Central memory CD8-positive, alpha-beta T cell (primary cell): ENCODE measurements at places on chromosomes 2 and 18.
A peak's percentile ranks its signal among the peaks of the same experiment; 100 is the strongest.

DNA sequence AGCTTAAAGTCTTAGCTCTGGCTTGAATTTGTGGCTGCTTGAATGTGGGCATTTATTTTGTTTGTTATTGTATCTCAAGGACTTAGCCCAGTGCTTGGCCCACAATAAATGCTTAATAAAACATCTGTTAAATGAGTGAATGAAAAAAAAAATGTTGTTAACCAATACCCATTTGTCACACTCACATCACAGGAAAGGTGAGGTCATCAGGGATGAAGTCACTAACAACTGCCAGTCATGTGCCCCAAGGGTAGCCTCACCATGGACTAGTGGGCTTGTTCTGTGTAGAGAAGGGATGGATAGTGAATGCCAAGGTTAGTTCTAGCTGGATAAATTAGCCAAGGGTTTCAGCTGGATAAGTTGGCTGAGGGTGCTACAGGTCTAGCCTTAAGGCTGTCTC lies 3.0 kb downstream of the NRBP1 start:
- H3K4me1 ChIP-seq: peaks cover 47% of the 10 kb centered on the region
- no peaks in the 10 kb centered on the region for H3K27me3 ChIP-seq
- H3K36me3 ChIP-seq: peaks cover 44% of the 10 kb centered on the region
- DNase-seq: no peak

DNA sequence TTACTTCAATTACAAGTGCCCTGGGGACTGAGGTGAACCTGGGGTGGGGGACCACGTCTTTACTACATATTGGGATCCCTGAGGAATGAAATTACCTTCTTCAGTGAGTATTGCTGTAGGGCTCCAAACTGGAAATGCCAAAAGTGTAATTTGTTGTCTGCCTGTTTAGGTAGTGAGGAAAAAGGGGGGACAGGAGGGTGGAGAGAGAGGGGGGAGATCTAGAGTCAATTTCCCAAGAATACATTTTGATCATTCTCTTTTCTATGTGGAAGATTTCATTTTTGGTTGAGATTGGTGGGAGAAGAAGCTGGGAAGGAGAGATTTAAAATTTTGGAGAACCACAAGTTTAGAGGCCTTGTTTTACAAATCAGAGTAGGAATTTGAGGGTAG lies 101.1 kb downstream of the SPTBN1 start:
- H3K4me1 ChIP-seq: peaks cover 43% of the 10 kb centered on the region
- peak overlapping the region; percentile 97 for H3K4me3 ChIP-seq
- peaks cover 20% of the 10 kb centered on the region for H3K36me3 ChIP-seq

GRCh38 chr2:155980941-155981560 lies 351.5 kb downstream of the NR4A2 start:
- no peaks in the 10 kb centered on the region for H3K4me1 ChIP-seq
- no peaks in the 10 kb centered on the region for H3K27me3 ChIP-seq
- H3K27ac ChIP-seq: no peak overlapping the region
- no peak for DNase-seq
- no peak overlapping the region for H3K4me3 ChIP-seq

- peaks cover 2% of the 10 kb centered on the region for H3K36me3 ChIP-seq
- no peaks in the 10 kb centered on the region for H3K4me1 ChIP-seq
- H3K27ac ChIP-seq: no peak overlapping the region
- H3K27me3 ChIP-seq: peaks cover 13% of the 10 kb centered on the region
These were observed 448.1 kb downstream of the TSN start for GRCh38 chr2:122203523-122203922.

DNA sequence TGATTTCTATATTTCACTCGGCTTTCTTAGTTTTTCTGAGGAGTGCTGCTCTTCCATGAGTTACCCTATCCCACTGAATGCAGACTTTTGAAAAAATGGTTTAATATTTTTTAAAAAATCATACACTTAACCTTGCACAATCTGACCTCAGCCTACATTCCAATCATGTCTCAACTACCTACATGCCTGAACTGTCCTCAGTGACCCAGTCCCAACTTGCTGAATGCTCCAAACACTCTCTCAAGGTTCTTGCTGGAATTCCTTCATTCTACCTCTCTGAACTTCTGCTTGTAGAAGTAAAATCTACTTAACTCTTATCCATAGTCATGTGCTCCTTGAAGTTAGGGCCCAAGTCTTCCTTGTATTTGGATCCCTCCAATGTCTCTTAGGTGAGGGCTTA lies 181.6 kb downstream of the XIRP2 start:
- H3K27ac ChIP-seq: no peak overlapping the region
- H3K4me3 ChIP-seq: no peak overlapping the region
- H3K36me3 ChIP-seq: no peaks in the 10 kb centered on the region
- no peaks in the 10 kb centered on the region for H3K4me1 ChIP-seq

GRCh38 chr2:190255676-190256075 lies 64.0 kb downstream of the HIBCH start:
- peaks cover 15% of the 10 kb centered on the region for H3K36me3 ChIP-seq
- DNase-seq: no peak
- H3K4me1 ChIP-seq: peaks cover 6% of the 10 kb centered on the region
- no peaks in the 10 kb centered on the region for H3K27me3 ChIP-seq
- no peak overlapping the region for H3K27ac ChIP-seq

GRCh38 chr2:46308629-46309028 lies 11.4 kb downstream of the EPAS1 start:
- DNase-seq: no peak
- no peak overlapping the region for H3K4me3 ChIP-seq
- H3K27ac ChIP-seq: no peak overlapping the region
- no peaks in the 10 kb centered on the region for H3K36me3 ChIP-seq

- peaks cover 10% of the 10 kb centered on the region for H3K36me3 ChIP-seq
- H3K4me1 ChIP-seq: peaks cover 33% of the 10 kb centered on the region
- DNase-seq: peak; percentile 39
- peak overlapping the region; percentile 85 for H3K4me3 ChIP-seq
- H3K27ac ChIP-seq: peak overlapping the region; percentile 66
- no peaks in the 10 kb centered on the region for H3K27me3 ChIP-seq
These were observed 1.4 kb downstream of the PHLPP1 start for GRCh38 chr18:62716619-62717168.

GRCh38 chr2:101306410-101306809 lies 2.1 kb downstream of the RNF149 start:
- H3K27ac ChIP-seq: peak overlapping the region; percentile 97
- H3K4me1 ChIP-seq: peaks cover 68% of the 10 kb centered on the region
- peak overlapping the region; percentile 93 for H3K4me3 ChIP-seq
- peaks cover 53% of the 10 kb centered on the region for H3K36me3 ChIP-seq
- no peak for DNase-seq

GRCh38 chr18:63511285-63511684 lies 30.9 kb upstream of the SERPINB12 start:
- no peak for DNase-seq
- no peaks in the 10 kb centered on the region for H3K36me3 ChIP-seq
- H3K27me3 ChIP-seq: peaks cover 67% of the 10 kb centered on the region
- no peaks in the 10 kb centered on the region for H3K4me1 ChIP-seq

- no peaks in the 10 kb centered on the region for H3K4me1 ChIP-seq
- no peak overlapping the region for H3K27ac ChIP-seq
- no peaks in the 10 kb centered on the region for H3K27me3 ChIP-seq
- H3K36me3 ChIP-seq: no peaks in the 10 kb centered on the region
These were observed 46.4 kb downstream of the TCF4 start for GRCh38 chr18:55541571-55541970.

DNA sequence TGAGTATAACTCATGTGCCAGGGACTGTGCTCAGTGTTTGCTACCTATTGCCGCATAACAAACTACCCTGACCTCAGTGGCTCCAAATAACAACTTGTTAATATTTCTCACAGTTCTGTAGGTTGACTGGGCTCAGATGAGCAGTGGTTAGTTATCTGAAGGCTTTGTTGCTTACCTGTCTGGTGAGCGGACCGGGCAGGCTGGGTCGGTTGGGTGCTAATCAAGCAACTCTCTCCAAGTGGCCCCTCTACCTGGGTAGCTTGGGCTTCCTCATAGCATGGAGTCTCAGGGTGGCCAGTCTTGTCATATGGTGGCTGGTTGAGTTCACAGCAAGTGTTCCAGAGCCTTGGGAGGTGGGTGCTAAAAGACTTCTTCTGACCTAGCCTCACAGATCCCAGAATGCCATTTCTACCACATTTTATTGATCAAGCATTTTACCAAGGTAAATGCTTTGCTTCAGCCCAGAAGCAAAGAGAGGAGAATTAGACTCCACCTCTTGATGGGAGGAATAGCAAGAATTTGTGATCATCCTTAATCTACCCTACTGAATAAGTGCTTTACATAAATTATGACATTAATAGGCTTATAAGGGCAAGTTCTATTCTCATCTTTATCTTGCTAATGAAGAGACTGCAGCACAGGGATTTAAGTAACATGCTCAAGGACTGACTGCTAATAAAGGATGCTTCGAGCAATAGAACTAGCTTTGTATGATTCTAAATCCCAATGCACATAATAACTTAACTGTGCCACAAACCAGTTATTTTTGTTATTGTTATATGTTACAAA lies 16.9 kb downstream of the RAB31 start:
- H3K4me1 ChIP-seq: no peaks in the 10 kb centered on the region
- H3K27me3 ChIP-seq: peaks cover 3% of the 10 kb centered on the region
- no peak overlapping the region for H3K27ac ChIP-seq
- no peak overlapping the region for H3K4me3 ChIP-seq
- DNase-seq: no peak
- H3K36me3 ChIP-seq: no peaks in the 10 kb centered on the region

- H3K36me3 ChIP-seq: no peaks in the 10 kb centered on the region
- no peaks in the 10 kb centered on the region for H3K4me1 ChIP-seq
- H3K27me3 ChIP-seq: no peaks in the 10 kb centered on the region
- H3K27ac ChIP-seq: no peak overlapping the region
- H3K4me3 ChIP-seq: no peak overlapping the region
These were observed 1599.2 kb upstream of the TMEFF2 start for GRCh38 chr2:193793914-193794313.

- H3K4me3 ChIP-seq: no peak overlapping the region
- no peaks in the 10 kb centered on the region for H3K27me3 ChIP-seq
- no peaks in the 10 kb centered on the region for H3K36me3 ChIP-seq
- H3K27ac ChIP-seq: no peak overlapping the region
- H3K4me1 ChIP-seq: no peaks in the 10 kb centered on the region
These were observed 643.0 kb upstream of the FAM98A start for GRCh38 chr2:34241905-34242762.

- H3K4me1 ChIP-seq: peaks cover 12% of the 10 kb centered on the region
- H3K27ac ChIP-seq: no peak overlapping the region
These were observed 30.3 kb upstream of the IL37 start for GRCh38 chr2:112880696-112881095.

DNA sequence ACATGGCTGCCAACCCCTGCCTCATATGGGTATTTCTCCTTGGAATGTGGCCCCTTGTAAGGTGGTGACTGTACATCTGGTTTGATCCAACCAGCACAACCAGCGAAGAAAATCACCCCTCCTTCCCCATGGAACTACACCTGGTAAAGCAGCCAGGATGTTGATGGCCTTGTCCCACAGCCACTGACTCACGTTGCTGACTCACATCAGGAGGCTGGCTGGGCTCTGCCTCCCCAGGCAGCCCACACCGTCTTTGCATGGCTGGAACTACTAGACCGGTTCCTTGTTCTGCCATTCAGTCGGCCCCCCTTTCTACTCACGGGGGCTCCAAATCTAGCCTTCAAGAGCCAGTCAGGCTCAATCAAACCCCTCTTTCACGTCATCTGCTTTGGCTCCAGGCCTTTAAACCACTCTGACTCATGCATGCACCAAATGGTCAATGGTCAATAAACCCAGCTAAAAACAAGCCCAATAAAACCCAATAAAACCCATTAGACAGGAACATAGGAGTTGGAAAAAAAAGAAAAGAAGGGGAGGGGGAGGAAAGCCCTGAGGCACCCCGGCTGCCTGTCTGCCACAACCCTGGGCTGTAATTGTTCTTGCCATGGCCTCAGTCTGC lies 114.8 kb downstream of the PLB1 start:
- no peak overlapping the region for H3K4me3 ChIP-seq
- DNase-seq: no peak
- no peaks in the 10 kb centered on the region for H3K4me1 ChIP-seq
- H3K27me3 ChIP-seq: peaks cover 11% of the 10 kb centered on the region
- H3K27ac ChIP-seq: no peak overlapping the region

DNA sequence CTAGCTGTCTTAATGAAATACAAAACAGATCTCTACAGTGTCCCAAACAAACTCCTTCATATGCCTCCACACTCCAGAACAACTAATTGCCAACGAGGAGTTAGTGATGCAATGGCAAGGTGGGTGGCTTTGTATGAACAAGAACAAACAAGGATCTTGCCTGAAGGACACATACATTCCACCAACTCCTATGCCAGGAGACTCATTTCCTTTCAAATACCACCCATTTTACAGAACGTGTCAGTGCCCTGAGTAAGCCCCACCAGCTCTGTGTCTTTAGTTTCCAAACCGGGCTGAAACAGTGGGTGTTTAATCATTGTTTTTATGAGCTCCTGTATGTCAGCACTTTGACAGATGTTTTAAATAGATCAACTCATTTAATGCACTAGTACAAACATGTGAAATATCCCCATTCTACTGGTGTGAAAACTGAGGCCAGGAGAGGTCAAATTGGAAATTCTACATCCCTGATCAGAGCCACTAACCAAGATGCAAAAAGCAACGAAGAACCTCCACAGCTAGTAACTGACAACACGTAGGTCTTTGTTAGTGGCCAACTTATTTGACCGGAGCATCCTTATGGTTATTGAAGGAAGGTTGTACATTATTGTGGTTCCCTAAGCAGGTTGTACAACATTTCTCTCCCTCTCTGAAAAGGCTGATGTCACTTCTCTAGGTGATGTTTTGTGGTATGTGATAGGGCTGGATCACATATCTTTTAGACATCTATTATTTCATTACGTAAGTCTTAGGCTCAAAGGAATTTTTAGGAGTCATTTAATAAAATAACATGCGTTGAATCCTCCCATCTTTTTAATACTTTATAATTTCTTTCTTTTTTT lies 534.9 kb upstream of the TNP1 start:
- peaks cover 9% of the 10 kb centered on the region for H3K4me1 ChIP-seq
- H3K4me3 ChIP-seq: no peak overlapping the region
- DNase-seq: no peak
- H3K36me3 ChIP-seq: no peaks in the 10 kb centered on the region
- H3K27me3 ChIP-seq: no peaks in the 10 kb centered on the region
- H3K27ac ChIP-seq: no peak overlapping the region

- no peak overlapping the region for H3K4me3 ChIP-seq
- no peaks in the 10 kb centered on the region for H3K27me3 ChIP-seq
- H3K36me3 ChIP-seq: no peaks in the 10 kb centered on the region
- H3K27ac ChIP-seq: no peak overlapping the region
- no peaks in the 10 kb centered on the region for H3K4me1 ChIP-seq
These were observed 20.8 kb downstream of the BAZ2B start for GRCh38 chr2:159595410-159596046.

- no peak overlapping the region for H3K27ac ChIP-seq
- DNase-seq: no peak
- no peak overlapping the region for H3K4me3 ChIP-seq
- no peaks in the 10 kb centered on the region for H3K4me1 ChIP-seq
These were observed 120.7 kb upstream of the PXDN start for GRCh38 chr2:1864981-1865421.

- no peaks in the 10 kb centered on the region for H3K4me1 ChIP-seq
- H3K36me3 ChIP-seq: no peaks in the 10 kb centered on the region
- no peak for DNase-seq
- no peak overlapping the region for H3K27ac ChIP-seq
- no peak overlapping the region for H3K4me3 ChIP-seq
These were observed 88.8 kb downstream of the GFPT1 start for GRCh38 chr2:69298261-69298660.

GRCh38 chr2:162490052-162490717 lies 146.3 kb downstream of the GCA start:
- H3K4me1 ChIP-seq: no peaks in the 10 kb centered on the region
- H3K36me3 ChIP-seq: no peaks in the 10 kb centered on the region
- H3K27me3 ChIP-seq: no peaks in the 10 kb centered on the region
- no peak overlapping the region for H3K27ac ChIP-seq
- no peak for DNase-seq

GRCh38 chr18:63431180-63431579 lies 8.9 kb upstream of the VPS4B start:
- no peak overlapping the region for H3K4me3 ChIP-seq
- H3K36me3 ChIP-seq: no peaks in the 10 kb centered on the region
- DNase-seq: no peak
- H3K27ac ChIP-seq: no peak overlapping the region
- peaks cover 81% of the 10 kb centered on the region for H3K27me3 ChIP-seq
- H3K4me1 ChIP-seq: no peaks in the 10 kb centered on the region
